BE2C (cell line): ENCODE measurements at places on chromosomes 11 and 22.
A peak's percentile ranks its signal among the peaks of the same experiment; 100 is the strongest.

- no peak for DNase-seq
Observed at GRCh38 chr11:19382131-19382611, 141.4 kb upstream of the E2F8 start.

DNA sequence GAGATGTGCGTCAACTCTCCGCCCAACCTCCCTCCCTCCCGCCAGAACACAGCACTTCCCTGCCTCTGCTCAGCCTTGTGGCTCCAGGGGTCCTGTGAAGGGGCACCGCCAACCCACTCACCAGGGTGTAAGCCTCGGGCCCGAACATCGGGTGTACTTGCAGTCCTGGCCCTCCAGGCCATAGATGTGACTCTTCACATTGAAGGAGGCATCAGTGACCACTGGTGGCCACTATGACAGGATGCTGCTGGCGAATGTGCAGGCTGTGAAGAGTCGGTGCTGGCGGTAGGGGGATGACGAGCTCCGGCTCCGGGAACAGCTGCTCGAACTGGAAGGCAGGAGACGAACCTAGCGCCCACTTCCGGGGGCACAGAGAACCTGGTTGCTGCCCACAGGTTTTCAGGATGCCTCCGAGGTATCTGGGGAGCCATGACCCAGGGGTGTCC lies 97.4 kb downstream of the MED15 start:
- DNase-seq = no peak

DNA sequence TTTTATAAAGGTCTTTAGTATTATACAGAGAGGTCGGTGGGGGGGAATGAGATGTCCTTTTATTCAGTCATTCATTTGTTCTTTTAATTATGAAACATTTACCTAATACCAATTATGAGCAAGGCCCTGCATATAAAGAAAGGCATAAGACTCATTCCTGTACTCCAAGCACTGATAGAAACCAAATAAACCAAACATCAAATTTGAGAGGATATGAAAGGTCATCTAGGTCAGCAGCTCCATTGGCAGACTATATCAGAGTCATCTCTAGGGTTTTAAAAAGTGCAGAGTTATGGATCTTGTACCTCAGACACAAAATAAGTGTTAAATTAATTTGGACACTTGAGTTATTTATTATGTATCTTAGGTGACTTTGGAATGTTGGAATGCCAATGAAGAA lies 71.5 kb downstream of the CASP12 start:
- no peak for DNase-seq

DNA sequence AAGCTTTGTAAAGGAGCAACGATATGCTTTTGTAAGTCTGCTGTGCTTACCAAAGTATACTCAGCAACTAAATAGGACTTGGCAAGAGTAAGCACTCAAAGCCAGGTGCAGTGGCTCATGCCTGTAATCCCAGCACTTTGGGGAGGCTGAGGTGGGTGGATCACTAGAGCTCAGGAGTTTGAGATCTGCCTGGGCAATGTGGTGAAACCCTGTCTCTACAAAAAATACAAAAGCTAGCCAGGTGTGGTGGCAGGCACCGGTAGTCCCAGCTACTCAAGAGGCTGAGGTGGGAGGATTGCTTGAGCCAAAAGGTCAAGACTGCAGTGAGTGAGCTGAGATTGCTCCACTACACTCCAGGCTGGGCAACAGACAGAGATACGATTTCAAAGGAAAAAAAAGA lies 67.5 kb downstream of the PAK1 start:
- DNase-seq = no peak

DNA sequence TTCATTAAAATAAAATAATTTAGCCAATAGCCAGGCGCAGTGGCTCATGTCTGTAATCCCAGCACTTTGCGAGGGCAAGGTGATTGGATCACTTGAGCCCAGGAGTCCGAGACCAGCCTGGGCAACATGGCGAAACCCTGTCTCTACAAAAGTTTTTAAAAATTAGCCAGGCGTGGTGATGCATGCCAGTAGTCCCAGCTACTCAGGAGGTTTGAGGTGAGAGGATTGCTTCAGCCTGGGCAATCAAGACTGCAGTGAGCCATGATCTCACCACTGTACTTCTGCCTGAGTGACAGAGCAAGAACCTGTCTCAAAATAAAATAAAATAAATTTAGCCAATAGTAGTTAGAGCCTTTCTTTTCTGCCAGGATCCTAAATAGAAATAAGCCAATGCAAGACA lies 12.2 kb downstream of the HPS5 start:
- no peak for DNase-seq

DNA sequence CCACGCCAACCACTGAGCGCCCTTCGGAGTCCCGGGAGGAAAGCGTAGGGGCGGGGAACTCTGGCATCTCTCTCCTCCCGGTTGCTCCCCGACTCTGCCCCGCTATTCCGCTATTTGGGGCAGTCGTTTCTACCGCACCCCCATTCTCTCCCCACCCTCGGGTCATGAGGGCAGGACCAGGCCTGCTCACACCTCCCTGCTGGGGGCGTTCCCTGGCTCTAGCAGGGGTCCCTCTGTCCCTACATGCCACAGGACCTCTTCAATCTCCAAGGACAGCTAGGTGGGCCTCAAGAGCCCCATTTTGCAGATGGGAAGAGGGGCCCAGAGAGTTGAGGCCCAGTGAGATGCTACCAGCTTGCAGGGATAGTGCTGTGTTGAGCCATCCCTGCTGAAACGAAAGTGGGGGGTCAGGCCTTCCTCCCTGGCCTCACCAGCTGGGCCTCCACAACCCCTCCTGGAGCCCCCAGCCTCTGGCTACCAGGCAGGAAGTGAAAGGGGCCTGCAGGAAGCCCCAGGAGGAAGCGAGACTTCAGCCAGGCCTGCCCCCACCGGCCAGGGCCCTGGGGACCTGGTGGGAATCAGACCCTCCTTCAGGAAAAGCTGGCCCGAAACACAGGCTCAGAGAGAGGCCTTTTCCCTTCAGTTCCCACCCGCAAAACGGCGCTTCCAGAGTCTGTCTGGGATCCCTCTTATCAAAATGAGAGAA lies 5.5 kb upstream of the SHISA8 start:
- DNase-seq = no peak

DNA sequence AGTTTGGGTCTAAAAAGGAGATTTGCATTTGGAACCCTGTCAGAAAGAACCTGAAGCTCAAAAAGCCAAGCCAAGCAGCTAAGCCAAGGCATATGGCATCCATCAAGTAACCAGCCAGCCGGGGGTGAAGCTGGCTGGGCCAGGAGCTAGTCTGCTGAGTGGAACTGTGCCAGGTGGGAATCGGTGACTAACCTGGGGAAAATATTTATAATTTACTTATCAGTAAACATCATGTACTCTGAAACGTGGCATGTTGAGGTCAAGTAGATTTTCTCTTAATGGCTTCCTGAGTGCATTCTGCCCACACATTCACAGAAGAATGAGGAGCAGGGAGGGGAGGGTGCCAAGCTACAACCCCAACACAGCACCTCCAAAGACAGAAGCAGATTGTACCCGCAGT lies 70.5 kb upstream of the SESN3 start:
- peak; percentile 61 for DNase-seq

DNA sequence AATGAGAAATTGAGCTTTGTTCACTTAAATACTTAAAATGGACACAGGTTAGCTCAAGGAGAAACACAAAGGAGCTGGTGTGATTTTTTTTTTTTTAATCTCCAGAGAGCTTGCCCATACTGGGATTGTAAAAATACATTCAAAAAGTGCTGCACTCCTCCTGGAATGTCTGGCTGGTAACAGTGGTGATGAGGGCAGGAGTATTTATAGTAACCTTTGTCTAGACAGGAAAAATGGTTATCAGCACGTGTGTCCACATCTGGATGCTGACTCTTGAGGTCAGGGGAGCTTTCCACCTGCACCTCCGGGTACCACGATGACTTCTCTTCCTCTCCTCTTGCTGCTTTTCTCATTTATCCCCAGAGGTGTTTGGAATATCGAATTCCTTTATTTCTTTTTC lies 30.1 kb downstream of the EXT2 start:
- DNase-seq = no peak

- no peak for DNase-seq
Observed at GRCh38 chr11:83401506-83402225, 115.5 kb upstream of the CCDC90B start.

DNA sequence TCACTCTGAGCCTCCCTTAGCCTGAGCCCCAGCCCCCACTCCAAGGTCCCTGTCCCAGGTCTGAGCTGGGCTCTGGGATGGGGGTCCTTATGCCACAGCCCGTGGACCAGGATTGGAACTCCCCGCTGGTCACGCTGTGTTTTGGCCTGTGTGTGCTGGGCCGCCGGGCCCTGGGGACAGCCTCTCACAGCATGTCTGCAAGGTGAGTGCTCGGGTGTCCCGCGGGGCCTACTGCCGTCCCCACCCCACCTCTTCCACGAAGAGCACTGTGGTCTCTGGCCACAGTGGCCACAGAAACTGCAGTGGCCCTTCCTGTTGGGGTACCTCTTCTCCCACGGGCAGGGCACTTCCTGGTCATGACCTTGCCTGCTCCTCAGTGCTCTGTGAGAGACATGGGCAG lies 3.5 kb upstream of the SIPA1 start:
- no peak for DNase-seq

GRCh38 chr11:42972741-42973140 lies 339.1 kb upstream of the API5 start:
- DNase-seq = peak; percentile 26

DNA sequence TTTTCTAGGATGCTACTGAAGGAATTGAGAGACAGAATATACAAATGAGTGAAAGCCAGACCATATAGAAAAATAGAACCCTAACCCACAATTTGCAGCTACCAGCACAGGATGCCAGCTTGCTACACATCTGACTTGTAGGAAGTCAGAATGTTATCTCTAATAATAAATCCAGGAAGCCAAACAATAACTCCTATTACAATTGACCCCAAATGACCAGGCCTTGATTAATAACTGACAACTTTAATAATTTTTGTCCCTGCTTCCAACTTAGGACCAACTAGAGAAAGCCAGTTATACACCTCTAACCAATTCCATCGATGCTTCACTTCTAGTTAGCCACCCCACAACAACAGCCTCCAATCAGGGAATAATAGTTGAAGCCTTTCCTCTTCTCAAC lies 193.4 kb downstream of the CASP12 start:
- no peak for DNase-seq

DNA sequence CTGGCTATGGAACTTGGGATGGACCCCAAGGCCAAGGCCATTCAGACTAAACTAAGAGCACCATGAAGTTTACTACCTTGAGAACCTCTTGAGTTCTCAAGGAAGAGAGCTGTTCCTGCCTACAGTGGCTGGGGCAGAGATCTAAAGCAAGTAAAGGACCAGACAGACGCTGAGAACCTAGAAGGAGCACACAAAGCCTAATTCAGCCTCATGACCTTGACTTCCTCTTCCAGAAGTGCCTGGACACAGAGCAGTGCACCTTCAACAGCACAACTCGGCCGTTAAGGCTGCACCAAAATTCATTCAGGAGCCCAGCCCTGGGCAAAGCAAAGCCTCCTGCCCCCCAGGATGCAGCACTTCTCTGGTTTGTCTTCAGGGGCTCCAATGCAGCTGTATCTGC lies 82.9 kb upstream of the AKIP1 start:
- no peak for DNase-seq

GRCh38 chr22:35205961-35206360 lies 51.3 kb upstream of the HMGXB4 start:
- DNase-seq = no peak

- no peak for DNase-seq
Observed at GRCh38 chr11:76007166-76007565, 192.2 kb downstream of the UVRAG start.

DNA sequence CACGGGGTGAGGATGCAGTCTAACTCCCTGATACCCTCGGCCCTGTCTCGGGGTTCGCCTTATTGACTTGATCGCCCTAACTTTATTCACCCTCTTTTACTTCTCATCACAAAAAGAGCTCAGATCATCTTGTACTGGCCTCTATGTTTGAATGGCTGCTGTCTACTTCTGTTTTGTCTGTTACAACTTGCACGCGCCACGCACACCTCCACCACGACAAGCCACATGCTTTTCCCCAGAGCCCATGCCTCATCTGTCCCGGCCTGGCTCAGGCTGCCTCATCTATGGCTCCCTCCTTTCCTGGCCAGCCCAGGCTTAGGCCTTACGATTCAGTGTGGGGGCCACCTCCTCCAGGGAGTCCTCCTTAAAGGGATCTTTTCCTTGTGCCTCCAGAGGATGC lies 180.9 kb downstream of the EFCAB6 start:
- DNase-seq = no peak

DNA sequence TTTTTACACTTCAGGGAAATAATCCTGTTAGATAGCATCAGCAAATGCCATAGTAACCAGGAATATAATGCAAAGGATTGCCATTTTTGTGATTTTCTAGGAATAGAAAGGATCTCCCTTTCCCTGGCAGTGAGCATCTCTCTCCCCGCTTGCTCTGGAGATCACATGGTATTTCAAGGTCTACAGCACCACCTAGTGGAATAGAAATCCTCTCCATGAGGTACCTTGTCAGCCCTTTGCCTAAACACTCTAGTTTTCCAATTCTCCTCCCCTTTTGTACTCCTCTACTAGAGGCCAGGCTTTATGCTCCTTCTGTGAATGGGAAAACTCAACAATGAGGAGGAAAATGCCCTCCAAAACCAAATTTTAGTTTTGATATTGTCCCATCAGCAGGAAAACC lies 78.4 kb downstream of the XRRA1 start:
- DNase-seq = peak; percentile 37

GRCh38 chr11:129817534-129818051 lies 1.9 kb downstream of the TMEM45B start:
- no peak for DNase-seq

GRCh38 chr11:489610-490185 lies 17.3 kb downstream of the RNH1 start:
- no peak for DNase-seq

DNA sequence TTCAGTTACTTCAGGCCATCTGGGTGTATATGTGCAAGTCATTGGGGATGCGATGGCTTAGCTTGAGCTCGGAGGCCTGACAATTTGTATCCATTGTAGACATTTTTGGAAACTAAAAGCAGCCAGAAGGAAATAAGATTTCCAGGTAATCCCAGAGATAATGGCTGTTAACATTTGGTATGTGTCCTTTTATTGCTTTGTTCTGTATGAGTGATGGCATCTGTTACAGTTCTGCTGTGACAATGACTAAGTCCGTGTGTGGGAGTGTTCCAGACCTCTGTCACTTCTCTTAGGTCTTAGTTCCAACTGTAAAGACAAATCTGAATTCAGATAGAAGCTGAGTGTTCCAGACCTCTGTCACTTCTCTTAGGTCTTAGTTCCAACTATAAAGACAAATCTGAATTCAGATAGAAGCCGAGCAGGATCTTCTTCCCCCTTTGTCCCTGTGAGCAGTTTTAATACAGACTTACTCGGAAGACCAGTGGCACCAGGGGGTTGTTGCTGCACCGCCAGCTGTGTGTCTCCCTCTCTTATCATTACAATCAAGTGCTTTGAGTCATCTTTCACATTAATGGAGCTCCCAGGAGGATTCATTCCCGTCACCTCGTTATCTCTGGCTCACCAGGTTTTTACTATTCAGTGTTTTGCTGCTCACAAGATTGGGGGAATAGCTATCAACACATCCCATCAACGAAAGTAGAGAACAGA lies 190.9 kb upstream of the SORL1-AS1 start:
- DNase-seq = peak; percentile 14

- DNase-seq = no peak
Observed at GRCh38 chr11:124882339-124883071, 15.2 kb downstream of the ROBO4 start.
